ENCODE measurements at places on chromosomes 11 and 22. TPM values are rescaled to one million over a fixed set of nuclear protein-coding genes. Genes with fewer than 3 reads are reported as not detected.

DNA sequence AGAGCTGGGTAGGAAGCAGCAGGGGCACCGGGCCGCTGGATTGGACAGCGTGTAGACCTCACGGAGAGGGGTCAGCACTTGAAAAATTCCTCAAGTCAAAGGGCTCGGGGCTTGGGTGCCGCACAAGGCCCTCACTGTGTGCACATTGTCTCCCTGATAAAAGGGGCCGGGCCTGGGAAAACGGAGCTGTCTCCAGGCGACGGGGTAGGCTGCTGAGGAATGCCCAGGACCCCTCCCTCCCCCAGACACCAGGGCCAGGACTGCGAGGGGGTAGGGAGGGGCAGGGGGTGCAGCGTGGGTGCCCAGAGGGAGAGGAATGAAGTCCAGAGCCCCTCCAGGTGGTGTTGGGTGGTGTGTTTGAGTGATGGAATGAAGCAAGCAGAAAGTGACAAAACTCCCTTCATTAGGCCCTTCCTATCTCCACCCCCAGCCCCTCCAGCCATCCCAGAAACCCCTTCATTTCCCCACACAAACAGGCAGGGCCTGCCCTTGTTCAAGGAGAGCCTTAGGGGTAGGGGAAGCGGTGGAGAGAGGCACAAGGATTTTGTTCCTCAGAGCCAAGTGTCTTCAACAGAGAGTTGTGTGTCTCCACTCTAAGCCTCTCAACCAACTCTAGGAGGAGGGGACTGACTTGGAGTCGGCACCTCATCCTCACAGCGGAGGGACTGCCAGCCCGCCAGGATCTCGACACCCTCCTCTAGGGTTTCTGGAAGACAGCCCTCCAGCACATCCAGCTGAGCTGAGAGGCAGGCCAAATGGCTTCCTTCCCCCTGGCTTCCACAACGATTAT is 63.9 kb downstream of the SYN3 start:
- DNase-seq, result no peak

GRCh38 chr11:12106501-12106900 is 3.9 kb upstream of the MICAL2 start:
- no peak for DNase-seq

DNA sequence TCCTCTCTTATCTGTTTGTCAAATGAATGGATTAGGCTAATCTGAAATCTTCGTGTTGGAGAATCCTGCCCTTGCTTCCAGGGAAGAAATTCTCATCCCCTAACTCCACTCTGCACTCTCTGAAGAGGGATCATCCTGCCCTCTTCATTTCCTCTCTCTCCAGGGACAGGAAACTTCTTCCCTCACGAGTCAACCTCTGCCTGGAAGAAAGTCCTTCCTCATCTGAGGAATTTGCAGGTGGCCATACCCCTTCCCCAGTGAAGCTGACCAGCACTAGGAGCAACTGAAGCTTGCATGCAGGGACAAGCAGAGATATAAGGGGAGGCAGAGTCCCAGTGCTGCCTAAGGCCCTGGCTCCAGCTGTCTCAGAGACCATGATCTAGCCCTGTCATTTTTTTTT is 3.6 kb upstream of the PHOX2A start:
- no peak for DNase-seq

MRGPRX4 gene
- 0.51 TPM for total RNA-seq

FOLR2 gene
- not detected for total RNA-seq

Data from dermis blood vessel endothelial cell (primary cell).